ENCODE measurements at places on chromosomes 12 and 14.

- DNase-seq = no peak
These were observed 188.3 kb downstream of the DAD1 start for GRCh38 chr14:22400655-22401259.

DNA sequence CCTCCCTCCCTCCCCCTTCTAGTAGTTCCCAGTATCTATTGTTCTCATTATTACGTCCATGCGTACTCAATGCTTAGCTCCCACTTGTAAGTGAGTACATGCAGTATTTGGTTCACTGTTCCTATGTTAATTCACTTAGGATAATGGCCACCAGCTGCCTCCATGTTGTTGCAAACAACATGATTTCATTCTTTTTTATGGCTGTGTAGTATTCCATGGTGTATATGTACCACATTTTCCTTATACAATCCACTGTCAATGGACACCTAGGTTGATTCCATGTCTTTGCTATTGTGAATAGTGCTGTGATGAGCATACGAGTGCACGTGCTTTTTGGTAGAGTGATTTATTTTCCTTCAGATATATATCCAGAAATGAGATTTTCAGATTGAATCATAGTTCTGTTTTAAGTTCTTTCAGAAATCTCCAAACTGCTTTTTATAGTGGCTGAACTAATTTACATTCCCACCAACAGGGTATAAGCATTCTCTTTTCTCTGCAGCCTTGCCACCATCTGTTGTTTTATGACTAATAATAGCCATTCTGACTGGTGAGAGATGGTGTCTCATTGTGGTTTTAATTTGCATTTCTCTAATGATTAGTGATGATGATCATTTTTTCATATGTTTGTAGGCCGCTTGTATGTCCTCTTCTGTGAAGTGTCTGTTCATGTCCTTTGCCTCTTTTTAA lies 17.9 kb upstream of the CLEC7A start:
- no peak for DNase-seq

- DNase-seq = no peak
These were observed at the start of gene RBP5 for GRCh38 chr12:7128681-7129286. TSS of gene RBP5 (minus strand) at chr12:7128889. CDS start at chr12:7128775, 114 bp downstream.

- no peak for DNase-seq
These were observed 762 bp downstream of the RABGGTA start for GRCh38 chr14:24270537-24271133.

- DNase-seq = no peak
These were observed 28.5 kb upstream of the PWP1 start for GRCh38 chr12:107657133-107657532.

- DNase-seq = peak; percentile 45
These were observed 8.9 kb upstream of the LTA4H start for GRCh38 chr12:96044017-96044942.

DNA sequence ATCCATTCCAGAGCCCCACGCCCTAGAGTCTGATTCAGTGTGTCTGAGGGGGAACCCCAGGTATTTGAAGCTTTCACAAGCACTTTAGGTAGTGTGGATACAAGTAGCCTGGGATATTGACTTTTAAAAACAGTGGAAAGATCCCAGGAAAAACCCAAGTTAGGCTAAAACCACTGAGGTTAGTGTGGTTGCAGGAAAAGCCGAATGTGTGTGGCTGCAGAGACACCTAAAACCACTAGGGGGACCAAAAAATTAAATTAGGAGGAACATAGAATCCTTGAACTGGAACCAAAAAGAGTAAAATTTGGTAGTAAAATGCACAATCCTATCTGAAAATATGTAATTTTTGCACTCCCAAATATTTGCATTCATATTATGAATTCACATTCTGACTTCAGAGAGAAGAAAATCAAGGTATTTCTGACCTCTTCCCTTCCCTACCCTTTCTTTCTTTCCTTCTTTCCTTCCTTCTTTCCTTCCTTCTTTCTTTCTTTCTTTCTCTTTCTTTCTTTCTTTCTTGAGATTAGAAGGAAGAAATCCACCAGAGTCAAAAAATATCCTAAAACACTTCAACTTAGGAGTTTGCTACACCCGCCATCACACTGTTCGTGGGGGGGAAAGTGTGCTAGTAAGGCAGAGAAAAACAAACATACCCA lies 37.8 kb downstream of the SLCO1A2 start:
- DNase-seq = no peak

GRCh38 chr12:100733817-100734593 lies 60.6 kb upstream of the ANO4 start:
- DNase-seq = peak; percentile 53

DNA sequence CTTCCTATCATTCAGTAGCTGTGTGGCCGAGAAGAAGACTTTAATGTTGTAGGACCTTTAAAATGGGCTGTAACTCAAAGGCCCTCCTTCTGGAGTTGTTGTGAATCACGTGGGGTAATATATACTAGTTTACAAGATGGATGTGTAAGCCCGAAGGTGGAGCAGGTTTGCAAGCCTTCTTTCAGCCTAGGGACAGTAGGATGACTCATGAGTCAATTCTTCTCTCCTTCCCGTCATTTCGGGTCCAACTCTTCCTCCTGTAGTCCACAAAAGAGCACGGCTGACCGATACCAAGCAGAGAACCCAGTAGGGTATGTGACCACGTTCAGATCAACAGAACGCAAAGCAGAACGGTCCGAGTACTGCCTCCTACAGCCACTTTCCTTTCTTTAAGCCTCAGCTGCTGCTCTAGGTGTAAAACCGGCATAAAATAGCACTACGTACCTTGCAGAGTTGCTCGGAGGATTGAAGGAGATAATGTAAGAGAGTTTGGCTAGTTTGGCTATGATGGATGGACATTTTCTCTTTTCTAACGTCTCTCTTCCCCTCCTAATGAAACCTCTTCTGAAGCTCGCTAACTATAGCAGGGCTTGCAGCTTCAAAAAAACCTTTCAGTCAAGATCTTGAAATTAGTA lies 1.3 kb upstream of the RASSF3 start:
- peak; percentile 84 for DNase-seq

GRCh38 chr14:51732494-51733112 lies 80.9 kb downstream of the FRMD6 start:
- no peak for DNase-seq

DNA sequence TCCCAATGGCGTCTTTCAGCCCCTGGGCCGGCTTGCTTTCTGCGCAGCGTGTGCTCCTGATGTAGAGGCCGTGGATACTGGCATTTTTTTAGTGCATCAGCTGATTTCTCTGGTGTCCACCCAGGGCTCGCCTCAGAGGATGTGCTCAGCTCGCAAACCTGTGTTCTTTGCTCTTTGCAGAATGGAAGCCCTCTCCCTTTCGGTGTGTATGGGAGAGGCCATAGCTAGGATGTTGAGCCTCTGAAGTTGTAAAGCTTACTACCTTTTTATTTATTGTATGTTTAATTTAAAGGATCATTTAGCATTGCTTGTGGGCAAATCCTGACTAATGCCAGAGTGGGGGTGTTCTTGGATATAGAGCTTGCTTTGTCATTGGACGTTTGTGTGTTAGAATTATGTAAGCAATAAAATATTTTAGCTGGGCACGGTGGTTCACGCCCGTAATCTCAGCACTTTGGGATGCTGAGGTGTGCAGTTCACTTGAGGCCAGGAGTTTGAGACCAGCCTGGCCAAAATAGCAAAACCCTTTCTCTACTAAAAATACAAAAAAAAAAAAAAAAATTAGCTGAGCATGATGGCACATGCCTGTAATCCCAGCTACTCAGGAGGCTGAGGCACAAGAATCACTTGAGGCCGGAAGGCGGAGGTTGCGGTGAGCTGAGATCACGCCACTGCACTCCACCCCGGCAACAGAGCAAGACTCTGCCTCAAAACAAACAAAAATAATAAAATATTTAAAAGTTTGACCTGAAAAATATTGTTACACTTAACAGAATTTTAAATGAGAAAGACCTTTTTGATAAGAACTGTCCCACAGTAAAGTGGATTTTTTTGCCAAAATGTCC lies 52.6 kb upstream of the MMP17 start:
- DNase-seq = no peak

DNA sequence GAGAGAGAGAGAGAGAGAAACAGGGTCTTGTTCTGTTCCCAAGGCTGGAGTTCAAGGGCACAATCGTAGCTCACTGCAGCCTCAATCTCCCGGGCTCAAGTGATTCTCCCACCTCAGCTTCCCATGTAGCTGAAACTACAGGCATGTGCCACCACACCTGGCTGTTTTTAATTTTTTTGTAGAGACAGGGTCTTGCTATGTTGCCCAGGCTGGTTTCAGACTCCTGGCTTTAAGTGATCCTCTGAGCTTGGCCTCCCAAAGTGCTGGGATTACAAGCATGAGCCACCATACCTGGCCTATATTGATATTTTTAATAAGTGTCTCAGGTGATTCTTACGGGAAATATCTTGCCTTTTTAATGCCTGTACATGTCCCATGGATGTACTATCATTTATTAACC lies 50.9 kb upstream of the STON2 start:
- DNase-seq = no peak

GRCh38 chr14:89621009-89621421 lies 204.0 kb upstream of the FOXN3 start:
- DNase-seq = no peak

GRCh38 chr12:56885316-56885715 lies 48.9 kb downstream of the SDR9C7 start:
- DNase-seq = no peak

GRCh38 chr14:52876311-52876710 lies 74.5 kb downstream of the FERMT2 start:
- DNase-seq = no peak

GRCh38 chr12:32574585-32574984 lies 104.5 kb upstream of the DNM1L start:
- no peak for DNase-seq

GRCh38 chr14:58598804-58599525 lies 38.8 kb upstream of the DACT1 start:
- no peak for DNase-seq

DNA sequence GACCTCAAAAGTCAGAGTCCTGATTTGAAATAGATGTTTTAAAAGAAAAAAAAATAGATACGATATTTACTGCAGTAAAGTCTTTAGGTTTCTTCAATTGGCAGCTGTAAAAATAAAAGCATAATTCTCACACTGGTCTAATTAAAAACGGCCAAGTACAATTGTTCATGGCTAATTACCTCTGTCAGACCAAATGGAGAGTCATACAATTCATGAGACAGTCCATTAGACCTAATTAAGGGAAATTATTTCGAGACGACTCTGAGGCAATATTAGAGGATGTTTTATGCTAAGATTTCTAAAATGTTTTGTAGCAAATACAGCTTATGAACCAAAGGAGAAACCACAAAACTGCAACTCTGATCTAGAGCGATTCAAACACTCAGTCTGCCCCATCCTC lies 131.3 kb downstream of the PHLDA1 start:
- DNase-seq = no peak

GRCh38 chr14:90677484-90678050 lies 138.7 kb downstream of the TTC7B start:
- DNase-seq = no peak

DNA sequence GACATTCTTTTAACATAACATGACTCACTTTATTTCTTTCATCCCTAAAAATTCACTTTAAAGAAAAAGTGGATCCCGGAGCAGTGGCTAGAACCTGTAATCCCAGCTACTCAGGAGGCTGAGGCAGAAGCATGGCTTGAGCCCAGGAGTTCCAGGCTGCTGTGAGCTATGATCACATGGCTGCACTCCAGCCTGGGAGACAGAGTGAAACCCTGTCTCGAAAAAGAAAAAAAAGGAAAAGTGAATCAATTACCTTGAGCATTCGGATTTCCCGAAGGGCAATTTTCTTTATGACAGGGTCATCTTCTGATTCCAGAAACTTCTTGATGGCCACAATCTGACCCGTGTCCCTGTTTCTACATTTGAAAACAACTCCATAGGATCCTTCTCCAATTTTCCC lies 1.2 kb downstream of the CDKL1 start:
- no peak for DNase-seq
